ENCODE measurements at places on chromosomes 5 and 9. TPM values are rescaled to one million over a fixed set of nuclear protein-coding genes. Genes with fewer than 3 reads are reported as not detected.

DNA sequence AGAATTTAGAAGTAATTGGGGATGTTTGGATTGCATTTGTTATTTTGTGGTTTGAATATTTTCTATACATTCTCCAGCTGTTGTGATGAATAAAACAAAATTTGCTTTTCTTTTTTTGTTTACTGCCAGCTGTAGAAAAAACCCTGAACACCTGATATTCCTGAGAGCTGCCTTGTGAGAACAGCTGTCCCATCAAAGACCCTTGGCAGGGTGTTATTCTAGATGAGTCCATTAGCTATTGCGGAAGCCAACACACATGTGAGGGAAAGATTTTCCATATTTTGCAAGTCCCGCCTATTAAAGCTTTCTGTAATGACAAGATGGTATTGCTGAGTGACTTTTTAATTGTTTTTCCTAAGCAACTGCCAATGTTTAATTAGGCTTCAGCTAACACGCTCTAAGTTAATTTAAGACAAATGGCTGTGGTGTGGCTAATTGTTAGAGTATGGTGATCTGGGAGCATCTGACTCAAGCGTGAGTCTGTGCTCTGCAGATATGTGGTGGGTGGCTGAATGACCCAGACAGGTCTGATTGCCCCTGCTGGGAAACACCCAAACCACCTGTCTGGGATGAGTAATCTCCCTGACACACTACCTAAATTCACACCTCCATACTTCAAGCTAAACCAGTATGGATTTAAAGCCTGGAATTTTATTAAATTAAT is 86.5 kb upstream of the PRLR start:
- H3K36me3 ChIP-seq, result no peaks in the 10 kb centered on the region
- no peak for DNase-seq
- H3K4me3 ChIP-seq, result no peak overlapping the region
- H3K27me3 ChIP-seq, result no peaks in the 10 kb centered on the region

DNA sequence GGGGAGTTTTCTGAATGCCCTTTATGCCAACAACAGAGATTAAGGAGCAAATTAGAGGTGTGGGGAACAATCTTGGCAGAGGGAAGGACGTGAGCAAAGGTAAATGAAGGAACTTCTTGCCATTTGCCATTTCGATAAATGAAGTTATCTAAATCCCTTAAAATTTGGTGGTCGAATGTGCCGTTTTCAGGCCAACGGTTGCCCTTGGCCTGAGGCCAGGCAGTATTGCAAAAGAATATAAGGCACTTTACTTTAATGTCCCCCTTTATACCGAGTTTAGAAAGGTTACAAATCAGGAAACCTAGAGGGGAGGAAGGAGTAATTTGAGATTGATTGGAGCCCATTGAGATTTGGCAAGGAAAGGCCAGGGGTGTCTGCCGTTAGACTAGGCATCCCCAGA is 26.3 kb downstream of the C9orf50 start:
- no peaks in the 10 kb centered on the region for H3K27me3 ChIP-seq
- H3K4me1 ChIP-seq, result peaks cover 37% of the 10 kb centered on the region
- H3K4me3 ChIP-seq, result no peak overlapping the region
- H3K27ac ChIP-seq, result no peak overlapping the region
- H3K36me3 ChIP-seq, result no peaks in the 10 kb centered on the region

DNA sequence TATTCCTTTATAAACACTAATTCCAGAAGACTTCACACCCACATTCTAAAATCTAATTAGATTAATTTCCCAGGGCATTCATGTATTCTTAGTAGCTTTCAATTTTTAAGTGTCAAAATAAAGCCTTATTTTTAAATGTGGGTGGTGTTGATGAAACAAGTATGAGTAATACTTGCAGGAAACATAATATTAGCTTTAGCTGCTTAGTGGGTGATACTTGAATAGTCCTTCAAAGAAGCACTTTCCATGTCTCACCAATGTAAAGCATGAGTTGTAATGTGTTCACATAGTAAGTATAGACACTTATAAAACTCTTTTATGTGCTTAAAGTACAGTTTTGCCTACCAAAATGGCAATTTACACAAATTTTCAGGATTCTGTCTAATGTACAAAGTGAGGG is 6.9 kb downstream of the FNBP1 start:
- no peak overlapping the region for H3K4me3 ChIP-seq
- H3K36me3 ChIP-seq, result no peaks in the 10 kb centered on the region

DNA sequence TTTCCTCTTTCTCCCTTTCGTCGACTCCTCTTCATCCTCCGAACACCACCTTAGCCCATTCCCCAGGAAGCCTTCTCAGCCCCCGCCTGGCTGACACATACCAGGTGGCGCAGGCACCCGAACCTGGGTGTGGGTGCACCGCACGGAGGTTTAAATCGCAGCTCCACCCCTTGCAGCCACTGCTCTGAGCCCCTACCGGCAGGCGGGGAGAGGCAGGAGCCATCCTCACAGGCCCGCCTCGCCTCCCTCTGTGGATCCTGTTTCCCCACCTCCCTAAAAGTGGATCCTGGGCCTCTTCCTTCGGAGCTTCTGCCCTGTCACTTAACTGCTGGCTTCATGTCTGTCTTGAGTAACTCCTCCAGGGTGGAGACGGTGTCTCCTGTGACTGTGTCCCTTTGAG is 110.7 kb downstream of the OLFM1 start:
- no peak overlapping the region for H3K4me3 ChIP-seq
- H3K27me3 ChIP-seq, result peaks cover 44% of the 10 kb centered on the region
- DNase-seq, result no peak
- H3K27ac ChIP-seq, result no peak overlapping the region

GRCh38 chr5:145324767-145325479 is 510.2 kb downstream of the PRELID2 start:
- no peaks in the 10 kb centered on the region for H3K4me1 ChIP-seq
- H3K27me3 ChIP-seq, result no peaks in the 10 kb centered on the region
- no peak overlapping the region for H3K4me3 ChIP-seq
- H3K27ac ChIP-seq, result no peak overlapping the region

- no peaks in the 10 kb centered on the region for H3K4me1 ChIP-seq
- no peaks in the 10 kb centered on the region for H3K27me3 ChIP-seq
- H3K27ac ChIP-seq, result no peak overlapping the region
These were observed 79.2 kb downstream of the DOCK2 start for GRCh38 chr5:169716287-169716686.

DNA sequence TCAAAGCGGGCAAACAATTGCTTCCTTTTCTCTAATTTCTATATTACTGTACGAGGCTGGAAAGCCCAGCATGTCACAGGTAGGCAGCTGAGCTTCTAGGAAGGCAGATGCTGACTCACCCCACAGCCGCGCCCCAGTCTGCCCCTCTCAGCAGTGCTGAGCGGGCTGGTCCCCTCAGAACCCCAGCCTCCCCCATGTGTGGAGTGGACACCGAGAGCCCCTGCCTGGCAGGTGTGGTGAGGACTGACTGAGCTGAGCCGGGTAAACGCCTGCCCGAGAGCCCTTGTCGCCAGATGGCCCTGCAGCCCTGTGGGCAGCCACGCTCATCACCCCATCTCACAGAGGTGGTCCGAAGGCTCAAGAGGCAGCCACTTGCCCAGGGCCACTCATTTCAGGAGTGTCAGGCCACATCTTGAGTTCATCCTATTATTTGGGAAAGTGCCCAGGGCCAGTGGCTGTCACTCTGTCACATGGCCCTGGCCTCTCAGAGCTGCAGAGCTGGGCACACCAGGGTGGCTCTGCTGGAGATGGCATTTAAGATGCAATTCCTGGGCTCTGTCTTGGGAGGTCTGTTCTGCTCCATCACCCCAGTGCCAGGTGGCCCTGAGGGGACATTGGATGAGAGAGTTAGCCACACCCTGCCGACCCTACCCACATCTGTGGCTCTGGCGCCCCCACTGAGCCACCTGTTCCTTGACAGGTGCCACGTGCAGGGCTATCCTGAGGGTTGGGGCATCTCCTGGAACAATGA is 12.4 kb downstream of the CARD19 start:
- peak; percentile 46 for DNase-seq
- no peak overlapping the region for H3K4me3 ChIP-seq
- no peak overlapping the region for H3K27ac ChIP-seq
- peaks cover 22% of the 10 kb centered on the region for H3K4me1 ChIP-seq
- peaks cover 41% of the 10 kb centered on the region for H3K36me3 ChIP-seq
- H3K27me3 ChIP-seq, result no peaks in the 10 kb centered on the region

DNA sequence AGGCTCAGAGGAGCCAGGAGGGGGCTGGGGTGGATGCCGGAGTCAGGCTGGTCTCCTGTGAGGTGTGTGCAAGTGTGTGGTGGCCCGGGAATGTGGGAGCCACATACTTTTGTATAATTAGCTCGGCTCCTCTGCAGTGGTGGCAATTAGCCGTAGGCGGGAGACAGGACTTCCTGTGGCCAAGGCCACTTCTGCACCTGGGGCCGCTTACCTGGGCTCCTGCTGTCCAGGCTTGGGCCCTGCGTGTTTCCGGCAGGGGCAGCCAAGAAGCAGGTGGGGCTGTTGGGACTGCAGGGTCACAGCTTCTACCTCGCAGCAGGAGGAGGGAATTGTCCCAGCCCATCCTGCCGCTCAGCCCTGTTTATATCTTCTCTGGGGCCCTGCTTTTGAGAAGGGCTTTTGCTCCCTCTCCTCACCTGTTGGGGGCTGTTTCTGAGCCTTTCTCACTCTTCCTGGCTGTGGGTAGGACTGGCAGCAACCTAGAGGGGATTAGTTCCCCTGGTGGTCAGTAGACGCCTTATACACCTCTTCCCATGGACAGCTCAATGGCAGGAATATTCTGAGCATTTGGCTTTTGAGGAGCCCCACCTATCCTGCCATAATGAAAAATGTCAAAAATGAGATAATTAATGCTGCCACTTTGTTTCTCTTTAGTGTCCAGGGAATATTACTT is 145.4 kb upstream of the PITX1 start:
- no peaks in the 10 kb centered on the region for H3K36me3 ChIP-seq
- DNase-seq, result no peak
- H3K4me1 ChIP-seq, result no peaks in the 10 kb centered on the region
- H3K27ac ChIP-seq, result no peak overlapping the region

The SLCO6A1 gene
- not detected for total RNA-seq

DNA sequence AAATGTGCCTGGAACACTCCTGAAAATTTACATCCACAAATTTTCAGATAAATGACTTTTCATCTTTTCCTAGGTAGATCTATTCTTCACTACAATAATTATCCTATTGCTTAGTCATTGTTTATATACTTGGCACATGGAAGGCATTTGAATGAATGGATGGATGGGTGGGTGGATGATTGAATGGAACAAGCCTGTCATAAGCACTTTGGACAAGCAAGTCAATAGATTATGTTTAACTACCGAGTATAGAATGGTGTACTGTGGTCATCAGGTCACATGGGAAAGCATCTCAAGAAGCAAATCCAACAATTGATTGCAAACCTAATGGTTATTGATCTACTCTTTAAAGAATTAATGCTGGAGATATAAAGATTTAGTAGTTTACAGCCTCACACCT is 114.4 kb upstream of the DMRTA1 start:
- H3K36me3 ChIP-seq, result no peaks in the 10 kb centered on the region
- no peaks in the 10 kb centered on the region for H3K27me3 ChIP-seq
- no peak for DNase-seq
- H3K4me3 ChIP-seq, result no peak overlapping the region

The LSM11 gene
- 3.1 TPM for total RNA-seq
